ENCODE measurements at places on chromosomes 2 and 18.

DNA sequence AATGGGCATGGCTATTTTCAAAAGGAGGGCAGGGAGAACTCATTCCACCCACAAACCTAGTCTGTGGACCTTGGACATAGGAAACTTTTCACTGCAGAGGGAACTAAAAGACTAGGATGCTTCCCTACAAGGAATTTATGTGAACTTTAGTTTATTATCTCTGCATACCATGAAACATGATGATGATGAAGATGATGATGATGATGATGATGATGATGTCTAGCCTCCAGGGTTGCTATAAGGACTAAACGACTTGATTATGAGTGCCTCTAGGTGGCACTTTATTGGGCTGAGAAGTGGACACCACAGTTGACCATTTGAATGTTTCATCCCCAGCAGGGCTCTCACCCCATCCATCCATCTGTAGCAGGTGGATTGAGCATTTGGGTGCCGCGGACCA is 260.0 kb upstream of the TCF4 start:
- DNase-seq = no peak

- no peak for DNase-seq
These were observed 1.5 kb downstream of the EPB41L5 start for GRCh38 chr2:120014226-120014980.

DNA sequence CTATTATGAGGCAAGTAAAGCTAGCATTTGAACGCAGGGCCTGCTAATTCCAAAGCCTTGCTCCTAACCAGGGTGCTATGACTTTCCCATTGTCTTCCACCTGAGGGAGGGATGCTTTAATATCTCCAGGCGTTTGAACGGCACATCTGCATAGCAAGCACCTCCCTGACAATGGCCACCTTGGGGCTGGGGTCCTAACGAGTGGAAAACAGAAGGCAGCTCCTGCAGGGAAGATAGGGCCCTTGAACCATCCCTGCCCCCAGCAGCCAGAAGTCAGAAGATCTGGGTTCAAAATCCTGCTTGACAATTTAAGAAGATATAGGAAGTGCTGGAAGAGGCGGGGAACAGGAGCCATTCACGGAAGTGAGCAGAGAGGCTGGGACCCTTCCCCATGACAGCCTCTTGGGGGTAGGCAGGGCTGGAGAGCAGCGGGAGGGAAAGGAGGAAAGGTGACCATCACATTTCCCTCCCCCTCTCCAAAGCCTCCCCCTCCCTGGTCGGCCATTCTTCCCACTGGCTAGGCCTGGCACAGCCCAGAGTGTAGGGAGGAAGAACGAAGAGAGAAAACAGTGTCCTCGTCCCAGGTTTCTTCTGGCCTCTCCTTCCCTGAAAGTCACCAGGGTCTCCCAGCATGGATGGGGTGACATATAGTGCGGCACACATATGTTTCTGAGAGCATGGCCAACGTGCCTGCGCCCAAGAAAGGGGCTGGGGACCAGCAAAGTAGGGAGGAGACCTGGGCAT is 73.5 kb downstream of the EMX1 start:
- no peak for DNase-seq

- DNase-seq = no peak
These were observed 301.8 kb downstream of the C1D start for GRCh38 chr2:67760995-67761394.

- no peak for DNase-seq
These were observed 92.3 kb downstream of the RAB3GAP1 start for GRCh38 chr2:135144343-135144742.

DNA sequence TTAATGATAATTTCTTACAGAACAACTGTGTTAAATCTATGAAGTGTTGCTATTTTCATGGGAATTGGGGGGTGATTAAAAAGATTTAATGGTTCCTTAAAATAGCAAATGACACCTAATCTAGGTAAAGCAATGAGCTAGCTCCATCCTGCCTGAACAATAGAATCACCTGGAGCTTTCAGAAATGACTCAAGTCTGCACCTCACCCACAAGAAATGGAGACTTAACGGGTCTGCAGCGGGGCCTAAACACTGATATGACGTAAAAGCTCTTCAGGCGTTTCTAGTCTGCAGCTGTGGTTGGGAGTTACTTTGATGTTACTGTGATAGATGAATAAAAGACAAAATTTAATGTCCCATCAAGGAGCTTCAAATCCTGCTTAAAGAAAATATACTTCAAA is 328.2 kb downstream of the RND3 start:
- DNase-seq = no peak

DNA sequence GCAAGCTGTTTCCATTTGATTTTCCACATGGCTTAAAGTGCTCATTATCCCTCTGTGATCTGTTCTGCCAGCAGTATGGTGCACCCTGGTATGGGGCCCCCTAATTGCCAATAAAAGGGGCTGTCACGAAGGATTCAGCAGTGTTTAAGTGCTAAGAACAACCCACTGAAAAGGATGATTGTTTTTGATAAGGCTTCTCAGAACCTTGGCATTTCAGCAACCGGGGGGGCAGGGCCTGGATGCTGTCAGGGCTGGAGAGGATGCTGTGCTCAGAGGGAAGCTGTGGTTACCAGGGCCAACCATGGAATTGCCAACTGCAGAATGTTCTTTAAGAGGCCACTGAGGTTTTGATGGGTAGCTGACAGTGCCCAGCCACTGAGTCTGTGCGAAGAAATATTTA is 117.8 kb downstream of the CTIF start:
- no peak for DNase-seq

- no peak for DNase-seq
These were observed 43.0 kb upstream of the HNMT start for GRCh38 chr2:137921105-137921880.

Data from stimulated activated CD4-positive, alpha-beta T cell treated with anti-CD3 and anti-CD28 coated beads, Interleukin-1b, Interleukin-23, amount 100 ng/mL, for 1 hour (primary cell).